ENCODE measurements at places on chromosomes 2 and 18.

DNA sequence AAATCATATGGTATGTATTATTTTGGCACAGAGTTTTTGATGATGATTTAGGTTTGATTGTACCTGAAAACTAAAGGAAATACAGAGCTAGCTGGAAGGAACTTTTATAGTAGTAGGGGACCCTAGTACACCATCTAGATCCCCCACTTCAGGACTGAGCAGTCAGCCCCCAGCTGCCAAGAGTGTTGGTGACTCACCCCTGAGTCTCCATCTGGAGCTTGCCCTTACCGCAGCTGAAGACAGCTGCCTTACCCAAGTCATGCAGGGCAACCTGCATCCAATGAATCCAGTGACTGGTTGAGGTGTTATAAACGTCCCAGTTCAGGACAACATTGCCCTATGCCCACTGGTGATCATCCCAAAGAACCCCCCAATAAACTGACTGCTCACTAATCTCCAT, 15.3 kb downstream of the PMS1 start:
- H3K36me3 ChIP-seq: peaks cover 26% of the 10 kb centered on the region
- H3K27ac ChIP-seq: peak overlapping the region; percentile 39
- no peak overlapping the region for H3K4me3 ChIP-seq
- no peak for DNase-seq
- peaks cover 14% of the 10 kb centered on the region for H3K4me1 ChIP-seq

GRCh38 chr2:201900362-201900761, 94.0 kb downstream of the CDK15 start:
- no peaks in the 10 kb centered on the region for H3K27me3 ChIP-seq
- no peaks in the 10 kb centered on the region for H3K36me3 ChIP-seq
- H3K4me3 ChIP-seq: no peak overlapping the region
- peaks cover 11% of the 10 kb centered on the region for H3K4me1 ChIP-seq
- peak; percentile 10 for DNase-seq

- no peaks in the 10 kb centered on the region for H3K36me3 ChIP-seq
- no peak for DNase-seq
- H3K27ac ChIP-seq: peak overlapping the region; percentile 81
- H3K27me3 ChIP-seq: no peaks in the 10 kb centered on the region
- no peak overlapping the region for H3K4me3 ChIP-seq
- H3K4me1 ChIP-seq: peaks cover 29% of the 10 kb centered on the region
Measured at GRCh38 chr18:67599277-67599676, 82.8 kb upstream of the DSEL start.

DNA sequence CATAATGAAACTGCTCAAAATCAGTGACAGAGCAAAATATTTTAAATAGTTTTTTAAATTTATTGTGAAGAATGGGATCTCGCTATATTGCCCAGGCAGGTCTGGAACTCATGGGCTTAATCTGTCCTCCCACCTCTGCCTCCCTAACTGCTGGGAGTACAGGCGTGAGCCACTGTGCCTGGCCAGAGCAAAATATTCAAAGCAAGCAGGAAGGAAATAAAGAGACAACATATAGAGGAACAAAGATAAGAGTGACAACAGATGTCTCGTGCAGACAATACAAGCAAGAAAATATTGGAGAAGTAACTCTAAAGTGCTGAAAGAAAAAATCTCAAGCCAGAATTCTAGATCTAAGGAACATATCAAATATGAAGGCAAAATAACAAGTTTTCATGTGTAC, 5.0 kb upstream of the SCLY start:
- DNase-seq: no peak
- H3K36me3 ChIP-seq: no peaks in the 10 kb centered on the region
- H3K27me3 ChIP-seq: no peaks in the 10 kb centered on the region
- H3K4me1 ChIP-seq: peaks cover 7% of the 10 kb centered on the region

GRCh38 chr2:205885492-205886099, 200.4 kb downstream of the INO80D start:
- H3K27ac ChIP-seq: no peak overlapping the region
- H3K4me1 ChIP-seq: no peaks in the 10 kb centered on the region
- no peaks in the 10 kb centered on the region for H3K36me3 ChIP-seq
- peaks cover 6% of the 10 kb centered on the region for H3K27me3 ChIP-seq
- H3K4me3 ChIP-seq: no peak overlapping the region

- H3K36me3 ChIP-seq: no peaks in the 10 kb centered on the region
- DNase-seq: no peak
- H3K4me1 ChIP-seq: no peaks in the 10 kb centered on the region
Measured at GRCh38 chr2:3838348-3838747, 135.0 kb downstream of the DCDC2C start.

DNA sequence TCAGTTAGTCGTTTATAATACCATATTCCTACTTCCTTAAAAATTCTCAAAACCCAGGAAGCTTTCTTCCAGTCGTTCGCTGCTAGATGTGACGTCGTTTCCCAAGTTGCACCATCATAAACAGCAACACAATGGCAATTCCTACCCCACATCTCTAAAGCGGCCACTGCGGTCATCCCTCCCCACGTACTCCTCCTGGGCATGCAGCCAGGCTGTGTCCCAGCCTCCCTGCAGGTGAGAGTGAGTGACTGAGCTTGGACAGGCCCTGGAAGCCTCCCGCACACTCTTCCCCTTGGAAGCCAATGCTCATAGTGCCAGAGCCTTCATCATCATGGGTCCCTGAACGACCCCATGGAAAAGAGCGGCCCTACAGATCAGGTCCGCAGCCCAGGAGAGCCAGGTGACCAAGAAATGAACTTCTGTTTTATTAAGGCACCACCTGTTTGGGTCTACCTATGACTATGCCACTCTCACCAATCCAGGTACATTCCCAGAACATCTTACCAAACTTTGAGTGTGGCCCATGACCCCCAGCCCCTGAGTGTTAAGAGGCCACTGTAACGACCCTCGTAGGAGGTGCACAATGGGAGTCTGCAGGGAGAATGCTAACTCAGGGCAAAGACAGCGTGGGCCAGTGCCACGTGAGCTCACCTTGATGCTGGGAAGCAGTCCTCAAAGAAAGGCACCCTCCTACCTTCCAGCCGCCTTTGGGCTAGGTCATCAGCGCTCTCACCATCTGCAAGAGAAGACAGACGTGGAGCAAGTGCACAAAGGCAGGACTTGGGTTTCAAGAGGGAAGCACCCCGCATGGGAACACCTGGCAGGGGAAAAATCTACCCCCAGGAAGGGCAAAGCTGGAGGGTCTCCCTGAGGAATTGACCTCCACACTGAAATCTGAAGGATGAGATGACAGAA, 74.7 kb upstream of the RAB6C start:
- DNase-seq: no peak
- no peaks in the 10 kb centered on the region for H3K4me1 ChIP-seq
- H3K27me3 ChIP-seq: no peaks in the 10 kb centered on the region
- H3K4me3 ChIP-seq: no peak overlapping the region
- H3K27ac ChIP-seq: no peak overlapping the region

GRCh38 chr18:54557958-54558357, 33.1 kb upstream of the DYNAP start:
- no peak overlapping the region for H3K4me3 ChIP-seq
- H3K4me1 ChIP-seq: no peaks in the 10 kb centered on the region
- no peak for DNase-seq
- no peaks in the 10 kb centered on the region for H3K36me3 ChIP-seq

DNA sequence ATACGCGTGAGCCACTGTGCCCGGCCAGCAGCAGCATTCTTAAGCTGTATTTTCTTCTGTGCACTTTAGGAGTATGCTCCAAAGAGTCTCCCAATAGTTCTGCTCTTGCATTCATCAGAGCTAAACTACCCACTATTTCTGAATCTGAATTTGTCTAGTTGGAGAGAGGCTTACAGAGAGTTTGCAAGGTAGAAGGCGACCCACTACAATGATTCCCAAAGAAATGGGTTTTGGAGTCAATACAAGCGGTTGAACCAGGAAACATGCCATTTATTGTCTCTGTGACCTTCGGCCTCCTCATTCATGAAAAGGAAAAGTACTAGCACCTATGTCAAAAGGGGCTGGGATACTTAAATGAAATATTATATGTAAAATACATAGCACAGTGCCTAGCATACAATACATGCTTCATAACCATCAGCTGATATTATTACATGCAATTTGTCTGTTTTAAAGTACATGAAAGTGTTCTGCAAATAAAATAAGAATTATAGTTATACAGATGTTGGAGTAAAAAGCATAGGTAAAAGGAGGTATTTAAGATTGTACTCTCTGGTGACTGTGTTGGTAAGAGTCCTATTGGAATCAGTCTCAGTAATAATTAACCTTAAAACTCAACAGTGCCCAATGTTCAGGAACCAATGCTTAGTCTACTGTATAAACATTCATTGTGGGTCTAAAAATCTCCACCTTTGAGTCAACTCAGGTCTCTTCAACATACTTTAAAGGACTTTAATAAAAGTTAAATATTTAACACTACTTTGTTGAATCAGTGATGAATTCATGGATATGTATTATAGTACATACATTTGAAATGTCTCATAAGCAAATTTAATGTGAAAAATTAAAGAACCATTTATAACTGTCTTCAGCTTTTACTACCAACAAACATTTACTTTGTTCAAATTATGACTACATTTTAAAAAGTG, 89.8 kb upstream of the GRB14 start:
- H3K4me3 ChIP-seq: no peak overlapping the region
- no peak for DNase-seq
- no peak overlapping the region for H3K27ac ChIP-seq
- no peaks in the 10 kb centered on the region for H3K36me3 ChIP-seq

DNA sequence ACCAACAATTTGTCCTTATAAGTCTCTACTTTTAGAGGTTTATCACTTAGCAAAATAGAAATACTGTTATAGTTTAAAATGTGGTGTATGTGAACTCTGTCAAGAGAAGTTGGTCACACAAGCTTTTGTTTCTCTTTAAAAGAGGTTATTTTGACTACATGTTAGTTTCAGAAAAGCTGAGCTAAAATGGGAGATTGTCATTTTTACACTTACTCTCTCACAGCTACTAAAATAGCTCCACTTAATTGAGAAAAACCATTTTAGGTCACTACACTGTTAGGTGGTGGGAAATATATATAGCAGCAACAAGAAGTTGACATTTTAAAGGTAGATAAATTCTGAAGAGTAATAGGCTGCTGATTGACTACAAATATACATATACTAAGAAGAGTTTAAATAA, 161.5 kb upstream of the KCNJ3 start:
- H3K27me3 ChIP-seq: no peaks in the 10 kb centered on the region
- H3K4me1 ChIP-seq: no peaks in the 10 kb centered on the region
- no peaks in the 10 kb centered on the region for H3K36me3 ChIP-seq

DNA sequence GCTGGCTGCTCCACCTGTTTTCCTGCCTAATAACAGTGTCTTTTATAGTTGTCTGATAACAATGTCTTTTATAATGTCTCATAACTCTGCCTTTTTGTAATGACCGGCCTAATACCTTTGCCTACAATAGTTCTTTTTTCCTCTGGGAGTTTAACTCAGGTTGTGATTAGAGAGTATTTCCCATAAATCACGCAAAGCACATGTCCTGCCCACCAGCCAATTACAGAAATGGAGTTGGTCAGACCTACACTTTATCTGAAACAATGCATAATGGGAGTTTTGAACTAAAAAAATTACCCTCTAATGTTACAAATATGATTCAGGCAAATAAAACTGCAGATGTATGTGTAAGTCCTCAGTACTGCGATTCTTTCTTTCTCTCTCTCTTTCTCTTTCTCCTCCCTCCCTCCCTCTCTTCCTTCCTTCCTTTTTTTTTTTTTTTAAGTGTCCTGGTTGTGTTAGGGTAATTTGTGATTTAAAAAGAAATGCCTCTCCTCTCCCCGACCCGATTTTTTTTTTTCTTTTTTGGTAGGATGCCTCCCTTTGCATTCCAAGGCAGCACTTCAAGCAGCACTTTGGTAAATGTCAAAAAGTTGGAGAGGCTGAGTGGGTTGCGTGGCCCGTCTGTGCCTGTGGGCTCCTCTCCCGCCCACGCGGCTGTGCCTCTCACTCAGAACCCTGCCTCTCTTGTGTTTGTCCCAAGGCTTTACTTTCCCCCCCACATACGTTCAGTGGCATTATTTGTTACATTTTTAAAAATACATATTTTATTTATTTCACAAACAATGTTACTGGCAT, 147.3 kb downstream of the AGAP1 start:
- peak overlapping the region; percentile 69 for H3K27ac ChIP-seq
- DNase-seq: no peak
- peak overlapping the region; percentile 29 for H3K4me3 ChIP-seq
- no peaks in the 10 kb centered on the region for H3K27me3 ChIP-seq

GRCh38 chr18:44816477-44816876, 135.8 kb downstream of the SETBP1 start:
- no peak for DNase-seq
- no peak overlapping the region for H3K4me3 ChIP-seq
- H3K27ac ChIP-seq: no peak overlapping the region
- no peaks in the 10 kb centered on the region for H3K36me3 ChIP-seq
- no peaks in the 10 kb centered on the region for H3K27me3 ChIP-seq
- no peaks in the 10 kb centered on the region for H3K4me1 ChIP-seq

DNA sequence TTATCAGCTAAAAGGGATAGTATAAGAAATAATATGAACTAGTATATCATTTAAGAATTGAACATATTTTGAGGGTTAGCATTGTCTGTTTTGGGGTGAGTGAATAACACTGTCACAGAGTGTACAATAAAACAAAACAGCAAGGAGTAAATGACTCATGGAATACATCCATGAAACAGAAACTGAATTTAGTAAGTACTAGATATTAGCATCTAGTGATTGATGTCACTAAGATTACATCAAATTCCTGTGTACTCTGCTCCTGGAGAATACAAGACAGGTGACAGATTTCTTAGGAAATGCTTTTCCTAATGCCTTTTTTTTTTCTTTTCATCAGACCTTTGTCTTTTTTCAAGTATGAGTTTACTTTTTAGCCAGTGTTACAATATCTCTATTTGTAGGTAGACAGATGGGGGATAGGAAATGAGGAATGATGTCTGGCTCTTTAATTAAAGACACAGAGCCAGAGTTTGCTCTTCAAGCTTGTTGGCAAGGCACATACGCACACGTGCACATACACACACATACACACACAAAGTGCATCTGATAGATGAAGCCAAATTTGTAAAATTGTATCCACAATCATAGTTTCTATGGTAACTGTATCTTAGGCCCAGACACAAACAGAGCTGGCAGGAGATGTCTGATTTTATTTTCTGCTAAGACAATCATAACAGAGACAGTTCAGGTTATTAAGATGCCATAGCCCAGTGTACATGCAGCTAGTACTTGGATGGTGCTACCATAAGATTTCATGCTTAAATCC, 138.2 kb upstream of the NRP2 start:
- no peak overlapping the region for H3K4me3 ChIP-seq
- no peaks in the 10 kb centered on the region for H3K36me3 ChIP-seq
- no peak overlapping the region for H3K27ac ChIP-seq
- no peaks in the 10 kb centered on the region for H3K4me1 ChIP-seq

DNA sequence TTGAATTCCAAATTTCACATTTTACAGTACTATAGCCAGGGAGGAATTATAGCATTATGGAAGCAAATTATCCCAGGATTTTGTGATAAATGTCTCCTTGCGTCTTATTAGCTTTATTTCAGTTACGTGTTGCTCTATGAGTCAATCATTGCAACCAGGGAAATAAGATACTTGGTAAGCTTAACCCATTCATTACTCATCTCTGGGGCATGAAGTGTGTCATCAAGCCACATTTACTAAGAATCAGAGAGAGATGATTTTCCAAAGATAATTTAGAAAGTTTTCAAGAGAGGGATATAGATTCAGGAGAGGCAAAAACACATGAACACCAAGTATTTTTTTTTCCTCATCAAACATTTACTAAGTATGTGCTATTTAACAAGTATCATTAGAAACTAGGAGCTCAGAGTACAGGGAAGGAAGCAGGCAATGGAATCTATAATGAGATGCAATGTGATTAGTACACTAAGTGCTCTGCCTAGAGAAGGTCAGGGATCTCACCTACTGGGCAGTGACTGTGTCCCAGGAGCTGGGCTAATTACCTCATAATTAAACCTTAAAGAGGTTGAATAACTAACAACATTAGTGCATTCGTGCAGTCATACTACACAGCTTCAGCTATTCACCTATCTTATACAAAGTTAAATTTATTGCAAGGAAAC, 217.8 kb upstream of the NXPH2 start:
- no peaks in the 10 kb centered on the region for H3K4me1 ChIP-seq
- DNase-seq: no peak
- H3K4me3 ChIP-seq: no peak overlapping the region
